ENCODE measurements at places on chromosomes 16 and 17. TPM values are rescaled to one million over a fixed set of nuclear protein-coding genes. Genes with fewer than 3 reads are reported as not detected.

The HID1 gene
- 34.8 TPM for total RNA-seq

The SLFN14 gene
- total RNA-seq = 2.3 TPM

The SP2 gene
- total RNA-seq = 19.9 TPM

The VTN gene
- 2.5 TPM for total RNA-seq

The MTHFSD gene
- total RNA-seq = 28.5 TPM

The WNT9B gene
- total RNA-seq = 0.15 TPM

The OMG gene
- 16.5 TPM for total RNA-seq
